ENCODE measurements at places on chromosomes 6 and 20. TPM values are rescaled to one million over a fixed set of nuclear protein-coding genes. Genes with fewer than 3 reads are reported as not detected.

- DNase-seq = no peak
Observed at GRCh38 chr20:13671916-13672378, 33.2 kb upstream of the TASP1 start.

DNA sequence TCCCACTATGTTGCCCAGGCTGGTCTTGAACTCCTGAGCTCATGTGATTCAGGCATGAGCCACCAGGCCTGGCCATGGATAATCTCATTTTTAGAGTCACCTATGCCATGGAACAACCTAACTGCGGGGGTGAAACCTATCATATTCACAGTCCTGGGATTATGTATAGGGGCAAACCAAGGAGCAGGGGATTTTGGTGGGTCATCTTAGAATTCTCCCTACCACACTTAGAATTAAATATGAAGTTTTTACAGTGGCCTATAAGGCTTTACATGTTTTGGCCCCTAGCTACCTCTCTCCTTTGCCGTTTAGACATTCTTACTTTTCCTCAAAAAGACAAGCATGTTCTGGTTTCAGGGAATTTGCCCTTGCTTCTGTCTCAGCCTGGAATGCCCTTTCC, 20.6 kb upstream of the VEGFA start:
- DNase-seq = no peak

- no peak for DNase-seq
Observed at GRCh38 chr6:55892749-55893357, 17.5 kb upstream of the BMP5 start.

- no peak for DNase-seq
Observed at GRCh38 chr6:67219346-67219745, 1415.7 kb upstream of the ADGRB3 start.

DNA sequence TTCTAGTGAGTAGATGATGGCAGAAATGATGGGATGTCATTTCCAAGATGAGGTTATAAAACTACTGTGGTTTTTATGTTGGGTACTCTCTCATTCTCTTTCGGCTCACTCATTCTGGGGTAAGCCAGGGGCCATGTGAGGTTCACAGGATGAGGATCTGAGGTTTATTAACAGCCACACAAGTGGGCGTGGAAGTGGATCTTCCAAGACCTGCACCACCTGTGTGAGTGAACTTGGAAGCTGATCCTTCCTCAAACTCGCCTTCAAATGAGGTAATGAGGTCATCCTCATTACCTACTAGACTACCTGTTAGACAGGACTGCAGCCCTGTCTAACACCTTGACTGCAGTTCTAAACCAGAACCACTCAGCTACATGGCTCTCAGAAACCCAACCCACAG, 45.1 kb upstream of the TAGAP start:
- DNase-seq = no peak

- DNase-seq = no peak
Observed at GRCh38 chr20:62236200-62236599, 2.1 kb upstream of the OSBPL2 start.

DNA sequence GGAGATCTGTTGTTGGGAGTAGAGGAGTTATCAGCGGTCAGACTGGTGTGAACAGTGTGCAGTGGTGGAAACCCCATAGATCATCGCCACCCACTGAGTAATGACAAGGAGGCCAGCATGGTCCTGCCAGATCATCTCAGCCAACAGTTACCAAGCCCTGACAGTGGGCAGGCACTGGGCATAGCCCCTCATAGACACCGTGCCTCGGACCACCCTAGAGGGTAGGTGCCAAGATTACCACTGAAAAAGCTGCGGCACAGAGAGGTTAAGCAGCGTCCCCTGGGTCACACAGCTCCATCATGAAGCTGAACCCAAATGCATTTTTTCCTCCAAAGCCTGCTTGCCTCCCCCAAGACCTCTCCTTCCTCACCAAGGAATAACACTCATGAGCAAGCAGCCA, 21.5 kb upstream of the BMP7 start:
- no peak for DNase-seq

DNA sequence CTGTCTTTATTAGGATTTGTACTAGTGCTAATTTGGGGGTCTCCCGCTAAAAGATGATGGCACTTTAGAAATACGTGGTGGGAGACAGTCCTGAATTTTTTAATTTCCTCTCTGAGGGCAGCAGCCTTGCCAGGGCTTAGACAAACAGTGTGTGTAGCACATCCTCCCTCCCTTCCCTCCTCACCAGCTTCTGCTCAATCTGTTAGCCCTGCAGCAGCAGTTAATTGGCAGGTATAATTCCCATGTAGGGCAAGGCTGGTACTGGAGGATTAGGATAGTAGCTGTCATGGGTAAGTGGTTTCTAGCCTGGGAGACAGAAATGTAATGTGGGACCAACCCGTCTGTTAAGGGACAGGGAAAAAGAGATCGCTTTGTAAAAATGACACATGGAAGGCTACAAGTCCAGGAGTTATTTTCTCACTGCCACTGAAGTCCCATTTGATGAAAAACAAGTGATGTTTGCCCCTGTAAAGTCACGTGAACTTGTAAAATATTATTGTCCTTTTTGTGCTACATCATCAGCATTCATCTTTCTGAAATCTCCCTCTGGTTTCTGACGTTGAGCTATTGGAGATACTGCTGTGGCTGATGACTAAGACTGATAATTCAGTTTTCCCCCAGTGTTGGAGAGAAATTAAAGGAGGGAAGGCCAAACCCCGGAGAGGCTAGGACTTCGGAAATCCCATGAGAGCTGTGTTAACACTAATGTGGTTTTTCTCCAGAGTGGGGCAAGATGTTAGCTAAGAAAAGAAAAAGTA, 40.6 kb downstream of the CTNNBL1 start:
- no peak for DNase-seq

GRCh38 chr6:133623065-133623464, 265.8 kb upstream of the TCF21 start:
- DNase-seq = no peak

GRCh38 chr6:13404228-13404891, 76.0 kb upstream of the TBC1D7 start:
- DNase-seq = no peak

DNA sequence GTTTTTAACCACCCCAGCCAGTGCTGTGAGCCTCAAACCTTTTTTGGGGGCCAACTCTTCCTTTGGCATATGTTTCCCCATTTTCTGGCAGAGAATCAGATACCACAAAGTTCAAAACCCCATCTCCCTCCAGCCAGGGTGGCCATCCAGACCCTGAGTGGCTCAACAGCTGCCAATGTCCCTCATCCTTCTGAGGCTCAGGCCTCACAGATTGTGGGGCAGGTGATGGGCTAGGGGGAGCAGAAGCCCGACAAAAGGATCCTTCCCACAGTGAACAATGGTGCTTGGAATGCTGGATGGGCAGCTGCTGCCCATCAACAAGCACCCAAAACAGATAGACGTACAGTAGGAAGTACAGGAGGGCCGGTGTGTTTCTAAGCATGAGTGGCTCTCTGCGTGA, 42.6 kb upstream of the IL17A start:
- DNase-seq = no peak

- DNase-seq = no peak
Observed at GRCh38 chr6:56282391-56282790, 35.0 kb upstream of the COL21A1 start.

GRCh38 chr6:30345852-30346251, 896 bp downstream of the RPP21 start:
- DNase-seq = no peak

DNA sequence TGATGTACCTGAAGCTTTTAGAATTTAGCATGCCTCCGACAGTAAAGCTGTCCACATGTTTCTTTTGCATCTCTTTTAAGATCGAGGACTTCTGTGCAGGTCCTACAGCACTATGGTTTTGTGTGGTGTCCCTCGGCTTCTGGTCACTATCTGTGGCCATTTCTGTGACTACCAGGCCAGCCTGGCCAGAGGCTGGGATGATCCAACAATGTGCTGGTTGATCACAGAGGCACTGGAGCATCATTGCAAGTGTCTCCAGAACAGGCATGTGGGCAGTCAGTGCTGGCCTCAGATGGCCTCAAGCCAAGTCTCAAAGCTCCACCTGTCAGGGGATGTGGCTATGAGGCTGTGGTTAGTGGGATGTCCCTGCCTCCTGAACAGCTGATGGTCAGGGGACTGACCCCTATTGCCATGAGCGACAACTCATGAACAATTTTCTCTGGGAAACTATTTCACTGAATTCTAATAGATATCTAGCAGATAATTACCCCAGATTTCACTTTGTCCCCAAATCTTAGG, 136.6 kb downstream of the SYNDIG1 start:
- no peak for DNase-seq

- DNase-seq = no peak
Observed at GRCh38 chr6:111727041-111727440, 121.4 kb upstream of the TRAF3IP2 start.

- DNase-seq = no peak
Observed at GRCh38 chr20:57275813-57276212, 9.4 kb upstream of the BMP7 start.

- DNase-seq = no peak
Observed at GRCh38 chr6:147390909-147391536, 117.5 kb upstream of the SAMD5 start.

GRCh38 chr20:58297394-58297793, 12.1 kb upstream of the RAB22A start:
- DNase-seq = no peak

- DNase-seq = no peak
Observed at GRCh38 chr20:60066438-60066823, 108.2 kb downstream of the CDH26 start.

Gene IFNGR1
- 54.3 TPM for total RNA-seq

Gene ZBTB46
- total RNA-seq = 8.2 TPM

Gene ADAT2
- total RNA-seq = 29.0 TPM

Gene HLA-DPA1
- 11.4 TPM for total RNA-seq

Gene CDK19
- total RNA-seq = 34.0 TPM

Gene SYTL3
- total RNA-seq = 353 TPM

Gene RALY
- total RNA-seq = 148 TPM

Gene BMP2
- not detected for total RNA-seq

Gene HSPA1B
- total RNA-seq = 31.6 TPM

Gene CENPQ
- total RNA-seq = 12.5 TPM
